CD8-positive, alpha-beta T cell (primary cell): ENCODE measurements at places on chromosomes 7 and 10. TPM values are rescaled to one million over a fixed set of nuclear protein-coding genes. Genes with fewer than 3 reads are reported as not detected.

Gene ZNF746
- total RNA-seq, result 31.1 TPM

Gene IKZF1
- 248 TPM for total RNA-seq

DNA sequence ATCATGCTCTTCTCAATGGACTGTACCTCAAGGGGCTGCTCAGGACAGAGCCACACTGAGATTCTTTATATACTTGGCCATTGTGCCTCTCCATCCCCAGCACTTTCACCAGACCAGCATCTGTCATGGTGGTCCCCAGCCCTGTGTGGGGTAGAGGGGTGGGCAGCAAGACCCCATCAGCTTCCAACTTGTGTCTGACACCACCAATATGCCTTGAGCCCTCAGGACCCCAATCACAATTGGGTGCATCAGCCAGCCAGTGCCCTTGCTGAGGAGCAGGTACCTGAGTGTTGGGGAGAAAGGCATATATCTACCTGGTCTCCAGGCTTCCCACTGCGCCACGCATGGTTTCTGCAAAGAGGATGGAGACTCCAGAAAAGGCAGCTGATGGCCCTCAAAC is 56.3 kb downstream of the GRID1 start:
- DNase-seq, result no peak

DNA sequence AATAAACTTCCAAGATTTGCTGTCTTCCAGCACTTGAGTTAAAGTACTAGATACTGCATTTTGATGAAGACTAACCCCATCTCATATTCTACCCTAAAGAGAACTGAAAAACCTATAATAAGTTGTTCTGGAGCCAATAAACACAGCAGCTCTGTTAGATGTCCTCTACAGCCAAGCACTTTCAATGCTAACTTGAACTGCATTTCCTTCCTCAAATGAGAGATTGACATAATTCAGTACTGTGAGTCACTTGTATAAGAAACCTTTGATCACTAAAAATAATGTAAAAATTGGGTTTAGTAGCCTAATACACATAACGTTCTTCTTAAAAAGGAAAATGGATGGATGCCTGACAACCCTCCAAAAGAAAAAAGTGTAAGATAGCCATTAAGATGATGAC is 81.3 kb downstream of the ITGB8 start:
- DNase-seq, result no peak

DNA sequence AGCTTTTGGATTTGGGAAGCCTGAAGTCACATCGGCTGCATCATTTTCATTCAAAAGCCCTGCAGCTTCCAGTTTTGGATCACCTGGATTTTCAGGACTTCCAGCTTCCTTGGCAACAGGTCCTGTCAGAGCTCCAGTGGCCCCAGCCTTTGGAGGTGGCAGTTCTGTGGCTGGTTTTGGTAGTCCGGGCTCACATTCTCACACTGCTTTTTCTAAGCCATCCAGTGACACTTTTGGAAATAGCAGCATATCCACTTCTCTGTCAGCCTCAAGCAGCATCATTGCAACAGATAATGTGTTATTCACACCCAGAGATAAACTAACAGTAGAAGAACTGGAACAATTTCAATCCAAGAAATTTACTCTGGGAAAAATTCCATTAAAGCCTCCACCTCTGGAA is 18.5 kb downstream of the NUP42 start:
- no peak for DNase-seq

- no peak for DNase-seq
Observed at GRCh38 chr7:98956937-98957336, 78.6 kb downstream of the TRRAP start.

DNA sequence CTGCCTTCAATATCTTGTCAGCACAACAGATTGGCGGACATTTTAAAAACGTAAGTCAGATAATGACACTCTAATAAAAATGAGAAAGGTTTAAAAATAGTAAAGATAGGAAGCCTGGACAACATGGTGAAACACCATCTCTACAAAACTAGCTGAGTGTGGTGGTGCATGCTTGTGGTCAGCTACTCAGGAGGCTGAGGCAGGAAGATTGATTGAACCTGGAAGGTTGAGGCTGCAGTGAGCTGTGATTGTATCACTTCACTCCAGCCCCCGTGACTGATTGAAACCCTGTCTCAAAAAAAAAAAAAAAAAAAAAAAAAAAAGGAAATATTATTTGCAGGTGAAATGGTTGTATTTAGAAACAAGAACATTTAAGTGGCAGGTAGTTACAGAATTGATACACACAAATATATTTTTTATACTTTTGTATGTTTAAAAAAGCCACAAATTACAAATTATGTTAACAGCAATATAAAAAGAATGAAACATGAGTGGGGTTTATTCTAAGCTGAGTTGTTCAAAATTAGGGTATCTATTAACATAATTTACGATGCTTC is 141.9 kb downstream of the ADK start:
- no peak for DNase-seq

DNA sequence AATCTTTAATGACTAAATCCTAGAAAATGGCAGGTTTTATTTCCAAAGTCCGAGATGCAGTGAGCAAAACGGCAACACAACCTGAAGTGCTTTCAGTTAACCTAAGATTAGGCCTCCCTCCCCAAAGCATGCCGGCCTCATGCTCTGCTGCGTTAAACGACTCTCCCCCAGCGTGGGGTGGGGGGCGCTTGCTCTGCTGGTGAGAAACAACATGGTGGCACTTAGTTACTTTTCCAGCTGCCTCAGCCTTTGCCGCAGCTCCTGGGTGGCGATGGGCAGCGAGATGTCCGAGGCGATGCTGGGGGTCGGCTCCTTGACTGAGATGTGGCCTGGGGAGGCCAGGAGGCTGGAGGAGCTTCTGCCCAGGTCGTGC is 36.7 kb upstream of the NCAPG2 start:
- DNase-seq, result no peak

- no peak for DNase-seq
Observed at GRCh38 chr7:33356336-33356735, 227.0 kb downstream of the BBS9 start.

- no peak for DNase-seq
Observed at GRCh38 chr7:83739527-83739926, 90.6 kb upstream of the SEMA3E start.

DNA sequence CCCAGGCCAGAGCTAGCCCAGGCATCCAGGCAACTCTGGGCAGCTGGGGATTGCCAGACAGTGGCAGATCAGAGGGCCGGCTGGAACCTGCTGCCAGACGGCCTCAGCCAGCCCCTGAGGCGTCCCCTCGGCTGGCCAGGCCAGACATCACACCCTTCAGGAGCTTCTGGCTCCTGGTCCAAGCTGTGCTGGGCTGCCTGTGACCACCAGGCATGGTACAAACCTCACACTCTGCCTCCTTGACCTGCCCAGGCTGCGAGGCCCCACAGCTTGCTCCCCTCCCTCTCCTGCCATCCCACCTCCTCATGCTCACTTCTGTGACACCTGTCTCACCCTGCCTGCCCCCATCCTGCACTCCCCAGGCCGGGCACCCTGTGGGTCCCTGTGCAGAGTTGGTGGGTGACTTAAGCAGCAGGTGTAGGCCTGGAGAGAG is 5.7 kb downstream of the DEPP1 start:
- no peak for DNase-seq

GRCh38 chr7:94274828-94275227 is 119.9 kb upstream of the COL1A2 start:
- no peak for DNase-seq

DNA sequence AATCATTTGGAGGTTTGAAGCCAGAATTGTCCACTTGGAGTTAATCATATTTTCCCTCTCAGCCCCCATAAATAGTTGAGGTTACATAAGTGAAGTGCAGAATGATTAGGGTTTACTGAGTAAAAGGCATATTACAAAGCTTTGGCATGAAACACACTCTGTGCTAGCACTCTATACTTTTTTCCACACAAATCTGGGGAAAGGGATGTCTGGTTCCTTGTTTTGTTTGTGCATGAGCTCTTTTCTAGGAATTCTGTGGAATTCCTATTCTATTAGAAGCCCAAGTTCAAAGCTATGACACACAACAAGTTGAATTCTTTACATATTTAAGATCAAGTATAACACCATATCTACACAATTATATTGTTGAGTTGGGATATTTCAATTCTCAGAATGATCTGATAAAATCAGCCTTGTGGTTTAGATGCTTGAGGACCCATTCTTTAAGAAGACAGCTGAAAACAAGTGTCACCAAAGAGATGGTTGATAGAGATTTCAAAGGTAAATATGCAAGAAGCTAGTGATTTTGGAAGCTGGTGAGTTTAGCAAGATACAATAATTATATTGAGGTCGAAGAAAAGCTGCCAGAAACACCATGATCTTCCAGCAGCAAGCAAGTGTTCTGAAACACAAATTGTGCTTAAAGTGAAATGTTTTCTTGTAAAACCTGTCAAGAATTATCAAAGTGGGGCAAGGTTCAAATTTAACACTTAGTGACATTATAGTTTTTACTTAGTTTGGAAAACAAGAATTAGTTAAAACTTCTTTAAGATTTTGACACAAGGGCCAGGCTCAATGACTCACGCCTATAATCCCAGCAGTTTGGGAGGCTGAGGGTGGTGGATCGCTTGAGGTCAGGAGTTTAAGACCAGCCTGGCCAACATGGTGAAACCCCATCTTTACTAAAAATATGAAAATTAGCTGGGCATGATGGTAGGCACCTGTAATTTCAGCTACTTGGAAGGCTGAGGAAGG is 122.6 kb downstream of the INHBA start:
- DNase-seq, result no peak

DNA sequence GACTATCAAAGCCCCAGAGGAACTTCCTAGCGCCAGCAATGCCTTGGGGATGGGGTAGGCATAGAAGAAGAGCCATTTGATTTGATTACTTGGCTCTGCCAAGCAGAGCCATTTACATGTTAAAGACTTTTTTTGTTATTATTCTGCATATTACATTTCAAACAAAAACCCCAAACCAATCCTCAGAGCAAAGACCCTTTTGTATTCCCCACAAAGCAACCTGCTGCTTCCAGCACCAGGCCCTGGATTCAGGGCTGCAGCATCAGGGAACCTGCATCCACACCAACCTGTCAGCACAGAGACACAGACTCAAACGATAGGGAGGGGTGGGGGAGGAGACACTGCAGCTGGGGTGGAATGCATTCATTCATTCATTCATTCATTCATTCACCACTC is 73.2 kb downstream of the GRID1 start:
- DNase-seq, result no peak

DNA sequence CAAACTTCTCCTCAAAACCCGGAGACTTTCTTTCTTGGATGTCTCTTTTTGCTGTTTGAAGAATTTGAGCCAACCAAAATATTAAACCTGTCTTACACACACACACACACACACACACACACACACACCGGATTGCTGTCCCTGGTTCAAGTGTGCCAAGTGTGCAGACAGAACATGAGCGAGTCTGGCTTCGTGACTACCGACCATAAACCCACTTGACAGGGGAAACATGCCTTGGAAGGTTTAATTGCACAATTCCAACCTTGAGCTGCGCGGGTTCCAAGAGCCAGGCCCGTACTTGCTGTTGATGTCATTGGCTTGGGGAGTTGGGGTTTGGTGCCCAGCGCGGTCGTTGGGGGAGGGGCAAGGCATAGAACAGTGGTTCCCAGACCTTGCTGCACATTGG is 1.7 kb downstream of the EGFR start:
- DNase-seq, result no peak

GRCh38 chr10:108629834-108630233 is 1293.5 kb downstream of the XPNPEP1 start:
- DNase-seq, result no peak

- DNase-seq, result no peak
Observed at GRCh38 chr10:71795248-71795647, 21.9 kb upstream of the VSIR start.

- no peak for DNase-seq
Observed at GRCh38 chr10:129020651-129021330, 446.2 kb upstream of the MGMT start.

DNA sequence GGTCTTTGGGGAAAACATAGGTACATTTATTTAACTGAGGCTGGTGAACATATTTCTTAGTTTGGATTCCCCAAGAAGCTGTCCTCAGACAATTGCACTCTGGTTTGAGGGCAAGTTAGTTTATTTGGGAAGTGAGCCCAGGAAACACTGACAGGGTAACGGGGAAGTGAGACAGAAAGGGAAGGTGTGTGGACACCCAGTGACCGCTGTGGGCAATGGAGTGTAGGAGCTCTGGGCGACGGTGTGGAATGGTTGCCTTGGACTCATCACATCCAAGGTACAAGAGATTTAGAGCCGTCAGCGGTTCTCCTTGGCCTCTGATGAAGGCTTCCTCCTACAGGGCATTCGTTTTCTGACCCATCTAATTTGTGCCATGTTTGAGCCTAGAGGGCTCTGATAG is 7.1 kb downstream of the MRC1 start:
- no peak for DNase-seq

- DNase-seq, result no peak
Observed at GRCh38 chr7:33578166-33578565, 327.2 kb upstream of the BMPER start.
